ENCODE measurements at places on chromosomes 2 and 18.

DNA sequence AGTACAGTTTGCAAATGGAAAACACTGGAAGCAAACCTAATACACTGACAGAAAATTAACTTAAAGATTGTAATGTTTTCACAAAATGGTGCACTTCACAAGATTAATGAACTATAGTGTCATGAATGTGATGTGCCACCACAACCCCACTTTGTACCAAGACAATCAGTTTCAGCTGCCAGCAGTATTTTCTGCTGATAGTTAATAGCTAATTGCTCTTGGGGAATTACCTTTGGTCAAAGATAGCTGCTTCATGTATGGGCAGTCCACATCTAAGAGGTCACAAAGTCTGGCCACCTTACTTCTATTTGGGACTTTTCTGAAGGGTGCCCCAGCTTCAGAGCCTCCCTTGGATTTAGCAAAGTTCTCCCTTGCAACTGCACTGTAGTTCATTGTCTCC is 254.0 kb downstream of the CALCRL start:
- DNase-seq = no peak

- DNase-seq = peak; percentile 67
Measured at GRCh38 chr2:226835420-226835795, 446 bp upstream of the RHBDD1 start.

GRCh38 chr2:168729455-168729854 is 73.0 kb upstream of the NOSTRIN start:
- DNase-seq = no peak

- DNase-seq = no peak
Measured at GRCh38 chr2:134227666-134228065, 26.2 kb upstream of the MGAT5 start.

DNA sequence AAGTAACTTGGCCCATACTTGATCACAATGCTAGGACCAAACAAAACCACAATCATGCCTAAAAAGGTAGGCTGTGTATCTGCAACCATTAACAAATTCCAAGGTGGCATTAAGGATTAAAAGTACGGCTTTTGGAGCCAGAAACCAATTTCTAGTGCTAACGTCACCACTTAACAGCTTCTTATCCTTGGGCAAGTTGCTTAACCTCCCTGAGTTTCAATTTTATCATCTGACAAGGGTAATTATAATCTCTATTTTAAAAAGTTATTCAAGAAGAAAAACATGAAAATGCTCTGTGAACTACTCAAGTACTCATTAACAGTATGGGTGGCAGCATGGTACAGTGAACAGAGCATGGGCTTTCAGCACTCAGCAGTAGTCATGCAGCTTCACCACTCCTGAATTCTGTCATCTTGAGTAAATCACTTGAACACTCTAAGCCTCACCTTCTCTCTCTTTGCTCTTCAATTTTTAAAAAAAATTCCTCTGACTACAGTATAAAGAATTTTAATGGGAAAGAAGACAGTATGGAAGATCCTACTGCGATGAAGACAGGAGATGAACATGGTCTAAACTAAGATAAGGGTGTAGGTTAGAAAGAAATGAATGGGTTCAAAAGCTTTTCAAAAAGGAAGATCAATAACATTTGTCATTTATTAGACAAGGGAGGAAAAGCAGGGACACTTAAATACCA is 69.2 kb downstream of the SS18 start:
- DNase-seq = no peak

GRCh38 chr18:49170145-49170544 is 219.4 kb upstream of the SMAD7 start:
- no peak for DNase-seq

DNA sequence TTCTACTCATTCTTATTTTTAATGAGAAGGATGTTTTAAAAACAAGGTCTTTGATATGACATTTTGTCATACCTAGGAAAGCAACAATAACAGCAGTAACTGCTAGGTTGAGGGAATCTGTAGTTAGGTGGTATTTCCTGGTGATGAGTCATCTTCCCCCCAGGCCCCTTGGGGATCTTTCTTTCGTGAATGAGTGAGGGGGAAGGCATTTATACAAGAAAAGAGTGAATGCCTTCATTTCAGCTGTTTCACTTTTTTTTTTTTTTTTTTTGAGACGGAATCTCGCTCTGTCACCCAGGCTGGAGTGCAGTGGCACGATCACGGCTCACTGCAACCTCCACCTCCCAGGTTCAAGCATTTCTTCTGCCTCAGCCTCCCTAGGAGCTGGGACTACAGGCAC is 108.6 kb downstream of the MAP4K4 start:
- no peak for DNase-seq

DNA sequence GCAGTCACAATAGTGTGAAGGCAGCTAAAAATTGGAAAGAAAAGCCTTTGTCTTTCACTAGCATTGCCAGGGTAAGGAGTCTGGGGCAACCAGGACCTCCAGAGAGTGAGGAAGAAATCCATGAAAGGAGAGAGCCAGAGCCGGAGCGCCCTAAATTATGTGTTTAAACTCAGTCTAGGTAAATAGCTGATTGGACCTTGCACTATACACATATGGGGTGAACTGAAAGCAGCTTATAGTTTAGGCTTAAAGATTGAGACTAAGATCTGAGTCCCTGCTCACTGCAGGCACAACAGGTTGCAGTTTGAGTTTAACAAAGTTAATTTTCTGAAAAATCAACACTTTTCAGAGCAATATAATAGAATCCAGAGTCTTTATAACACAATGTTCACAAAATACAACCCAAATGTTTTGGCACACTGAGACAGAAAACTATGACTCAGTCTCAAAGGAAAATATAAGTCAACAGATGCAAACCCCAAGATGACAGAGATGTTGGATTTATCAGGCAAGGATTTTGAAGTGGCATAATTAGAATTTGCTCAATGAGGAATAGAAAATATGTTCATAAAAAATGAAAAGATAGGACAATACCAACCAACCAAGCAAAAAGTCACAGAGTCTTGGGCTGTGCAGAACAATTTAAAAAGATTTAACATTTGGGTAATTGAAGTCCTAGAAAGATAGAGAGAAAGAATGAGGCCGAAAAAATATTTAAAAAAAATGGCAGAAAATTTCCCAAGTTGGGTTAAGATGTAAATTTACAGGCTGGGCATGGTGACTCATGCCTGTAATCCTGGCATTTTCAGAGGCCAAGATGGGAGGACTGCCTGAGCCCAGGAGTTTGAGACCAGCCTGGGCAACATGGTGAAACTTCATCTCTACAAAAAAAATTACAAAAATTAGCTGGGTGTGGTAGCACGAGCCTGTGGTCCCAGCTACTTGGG is 39.6 kb downstream of the DOK1 start:
- DNase-seq = no peak

GRCh38 chr2:81767187-81767912 is 1462.8 kb upstream of the LRRTM1 start:
- DNase-seq = no peak

- no peak for DNase-seq
Measured at GRCh38 chr2:105581555-105581944, 163.2 kb upstream of the NCK2 start.

DNA sequence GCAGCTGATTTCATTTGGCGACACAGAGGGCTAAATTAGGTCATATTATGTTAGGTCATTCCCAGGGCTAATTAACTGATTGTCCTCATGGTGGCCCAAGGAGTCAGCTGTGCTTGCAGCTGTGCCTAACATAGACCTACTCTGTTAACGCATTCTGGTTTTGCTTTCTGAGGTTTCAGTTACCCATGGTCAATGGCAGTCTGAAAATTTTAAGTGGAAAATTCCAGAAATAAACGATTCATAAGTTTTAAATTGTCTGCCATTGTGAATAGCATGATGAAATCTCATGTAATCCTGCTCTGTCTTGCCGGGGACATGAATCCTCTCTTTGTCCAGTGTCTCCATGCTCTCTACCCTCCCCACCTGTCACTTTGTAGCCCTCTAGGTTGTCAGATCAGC is 168.7 kb downstream of the KCNS3 start:
- DNase-seq = no peak

GRCh38 chr2:167966937-167967913 is 280.2 kb downstream of the STK39 start:
- no peak for DNase-seq

GRCh38 chr2:199309973-199310372 is 147.8 kb downstream of the SATB2 start:
- peak; percentile 71 for DNase-seq

- DNase-seq = no peak
Measured at GRCh38 chr2:85016446-85016845, 45.5 kb downstream of the KCMF1 start.

GRCh38 chr18:79991494-79991893 is 3.1 kb upstream of the TXNL4A start:
- no peak for DNase-seq

- peak; percentile 20 for DNase-seq
Measured at GRCh38 chr18:12420821-12421421, 13.2 kb downstream of the PRELID3A start.

DNA sequence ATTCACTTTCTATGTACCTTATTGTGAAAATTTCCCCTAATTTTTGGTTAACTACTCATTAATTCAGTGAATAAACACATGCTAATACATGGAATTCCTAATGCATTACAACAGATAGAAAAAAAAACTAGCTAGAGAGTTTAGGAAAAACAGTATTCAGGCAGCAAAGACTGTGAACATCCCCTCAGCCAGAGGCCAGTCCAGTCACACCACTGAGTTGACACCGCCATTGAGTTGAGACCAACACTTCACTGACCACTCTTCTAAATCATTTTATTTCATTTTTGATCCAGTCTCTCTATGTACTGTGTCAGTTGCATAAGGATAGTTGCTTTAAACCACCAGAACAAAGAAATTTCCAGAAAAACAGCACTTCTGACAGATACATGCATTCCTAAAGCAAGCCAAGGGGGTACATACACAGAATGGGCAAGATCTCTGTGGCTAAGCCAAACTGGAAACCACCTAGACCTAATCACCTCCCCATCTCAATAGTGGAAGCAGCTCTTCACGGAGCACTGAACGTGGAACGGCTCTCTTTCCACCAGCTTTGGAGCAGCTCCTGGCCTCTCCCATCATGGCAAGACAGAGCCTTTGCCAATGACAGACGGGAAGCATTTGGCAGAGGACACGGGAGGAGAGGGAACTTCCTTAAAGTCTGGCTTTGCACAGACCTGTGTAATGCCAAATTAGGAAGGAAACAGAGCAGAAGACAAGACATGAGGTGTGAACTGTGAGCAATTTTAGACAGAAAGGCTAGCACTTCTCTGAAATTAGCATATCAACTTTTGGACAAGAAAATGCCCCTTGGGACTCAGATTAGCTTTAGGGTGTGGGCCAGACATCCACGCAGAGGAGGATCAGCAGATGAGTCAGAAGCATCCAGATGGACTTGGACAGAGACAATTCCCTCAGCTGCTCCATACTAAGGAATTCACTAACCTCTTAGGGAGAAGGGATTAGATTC is 36.4 kb downstream of the CACNB4 start:
- DNase-seq = no peak

DNA sequence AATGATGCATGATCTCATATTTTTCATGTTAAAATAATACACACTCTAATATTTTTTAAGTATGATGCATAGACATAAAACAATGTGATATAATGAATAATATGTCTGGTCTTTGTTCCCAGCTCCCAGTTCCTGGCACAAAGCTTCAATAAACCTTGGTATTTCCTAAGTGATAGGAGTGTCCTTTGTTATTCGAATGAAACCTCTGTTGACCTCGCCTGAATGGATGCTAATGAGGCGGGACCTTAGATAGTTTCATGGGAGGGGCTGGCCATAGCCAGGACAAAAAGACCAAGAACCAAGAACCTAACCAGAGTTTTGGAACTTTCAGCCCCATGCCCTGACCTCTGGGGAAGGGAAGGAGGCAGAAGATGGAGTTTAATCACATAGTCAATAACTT is 257.7 kb upstream of the COPS8 start:
- DNase-seq = no peak

GRCh38 chr2:47539228-47539627 is 136.3 kb downstream of the MSH2 start:
- no peak for DNase-seq

- no peak for DNase-seq
Measured at GRCh38 chr2:64860276-64860885, 128.8 kb upstream of the SLC1A4 start.

GRCh38 chr2:186064507-186064906 is 325.9 kb downstream of the FSIP2 start:
- DNase-seq = no peak

DNA sequence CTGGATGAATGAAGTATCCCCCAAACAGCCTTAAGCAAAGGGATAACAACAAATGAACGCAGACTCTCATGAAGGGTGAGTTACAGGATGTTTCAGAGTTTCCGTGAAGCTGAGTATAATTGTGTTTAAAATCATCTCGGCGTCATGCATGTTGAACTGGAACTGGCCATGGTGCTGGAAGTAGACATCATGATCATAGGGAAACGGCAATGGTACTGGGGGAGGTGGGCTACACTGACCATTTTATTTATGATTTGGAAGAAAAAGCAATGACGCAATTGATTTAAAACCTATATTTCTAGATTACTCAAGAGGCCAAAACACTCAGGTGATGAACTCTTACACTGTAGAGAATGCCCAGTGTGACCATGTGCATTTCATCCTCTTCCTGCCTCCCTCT is 387.9 kb upstream of the MYT1L start:
- no peak for DNase-seq

- peak; percentile 30 for DNase-seq
Measured at GRCh38 chr2:6290217-6291015, 575.3 kb downstream of the CMPK2 start.

GRCh38 chr2:149050188-149050587 is 11.7 kb downstream of the LYPD6B start:
- no peak for DNase-seq

- peak; percentile 88 for DNase-seq
Measured at GRCh38 chr2:9336241-9336575, 87.1 kb downstream of the ITGB1BP1 start.

- DNase-seq = no peak
Measured at GRCh38 chr2:71876542-71877451, 270.9 kb downstream of the CYP26B1 start.

DNA sequence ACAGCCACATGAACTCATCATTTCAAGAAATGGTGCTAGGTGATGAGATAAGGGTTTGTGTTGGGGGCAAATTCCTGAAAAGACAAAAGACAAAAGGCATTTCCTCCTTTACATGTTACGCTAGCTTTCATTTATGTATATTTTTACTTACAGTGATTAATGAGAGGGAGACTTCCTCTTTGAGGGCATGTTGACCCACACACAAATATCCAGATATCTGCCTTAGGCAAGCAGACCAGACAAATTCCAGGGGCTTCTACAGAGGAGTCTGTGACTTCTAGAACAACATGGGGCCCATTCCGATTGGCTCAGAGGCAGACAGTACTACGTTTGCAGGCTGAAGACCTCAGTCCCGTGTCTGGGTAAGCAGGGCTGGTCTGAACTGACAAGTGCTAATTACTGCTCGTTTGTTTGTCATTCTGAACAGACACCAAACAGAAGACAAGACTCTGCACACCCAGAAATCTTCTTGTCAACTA is 74.8 kb upstream of the ST6GAL2 start:
- DNase-seq = no peak

- DNase-seq = no peak
Measured at GRCh38 chr2:1987379-1987778, 243.1 kb upstream of the PXDN start.

DNA sequence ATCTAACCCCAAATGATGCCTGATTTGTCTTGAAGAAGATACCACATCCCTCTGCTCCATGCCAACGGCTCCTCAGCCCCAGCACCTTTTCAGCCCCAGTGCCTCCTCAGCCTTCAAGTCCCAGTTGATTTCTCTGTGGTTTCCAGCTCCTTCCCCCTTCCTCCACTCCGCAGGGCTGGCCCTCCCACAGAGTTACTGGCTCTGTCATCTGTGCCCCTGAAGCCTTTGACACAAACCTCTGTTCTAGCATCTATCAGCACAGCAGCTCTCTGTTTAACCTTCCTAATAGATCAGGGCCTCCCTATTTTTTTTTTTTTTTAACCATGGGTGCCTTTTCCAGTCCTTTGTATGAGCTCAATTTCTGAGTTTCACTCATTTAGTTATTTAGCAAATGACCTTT is 201.3 kb upstream of the CXCR4 start:
- DNase-seq = no peak

Data from NCI-H510A (cell line).